ENCODE measurements at places on chromosomes 2 and 18.

- no peak for DNase-seq
Observed at GRCh38 chr2:20171445-20171977, 53.4 kb downstream of the SDC1 start.

GRCh38 chr2:102130647-102130991 is 11.9 kb upstream of the IL1R1 start:
- no peak for DNase-seq

- DNase-seq: no peak
Observed at GRCh38 chr2:68027959-68028358, 34.8 kb downstream of the C1D start.

GRCh38 chr2:170176212-170176611 is 1.7 kb upstream of the MYO3B start:
- DNase-seq: no peak

GRCh38 chr2:33059471-33060156 is 112.9 kb downstream of the LTBP1 start:
- DNase-seq: no peak

GRCh38 chr2:7358865-7359447 is 441.7 kb downstream of the RNF144A start:
- DNase-seq: no peak

DNA sequence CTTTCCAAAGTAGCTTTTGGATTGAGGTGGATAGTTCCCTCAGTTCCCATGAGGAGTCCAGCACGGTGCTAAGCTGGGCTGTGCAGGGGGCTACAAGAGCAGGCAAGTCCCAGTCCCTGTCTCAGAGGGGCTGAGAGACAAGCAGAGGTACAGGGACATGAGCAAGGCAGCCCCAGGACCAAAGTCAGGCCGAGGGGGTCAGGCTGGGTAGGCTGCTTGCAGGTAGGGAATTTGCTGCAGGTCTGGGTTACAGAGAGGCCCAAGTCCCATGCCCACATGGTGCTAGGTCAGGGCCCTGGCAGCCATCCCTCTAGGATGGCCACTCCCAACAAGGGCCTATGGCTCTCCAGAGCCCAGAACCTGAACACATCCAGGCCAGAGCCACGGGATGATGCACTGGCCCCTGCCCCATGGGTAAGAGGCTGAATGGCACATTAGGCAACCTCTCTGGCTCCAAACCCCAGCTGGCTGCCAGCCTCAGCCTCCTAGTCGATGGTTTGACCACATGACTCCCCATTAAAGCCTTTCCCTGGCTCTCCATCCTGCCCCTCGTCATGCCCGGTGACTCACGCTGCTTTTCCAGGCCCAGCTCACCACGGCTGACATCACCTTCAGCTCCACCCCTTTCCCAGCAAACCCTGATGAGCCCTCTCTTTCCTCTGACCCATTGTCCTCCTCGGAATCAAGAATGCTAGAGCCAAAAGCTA is 83.7 kb downstream of the SDC1 start:
- DNase-seq: peak; percentile 51

DNA sequence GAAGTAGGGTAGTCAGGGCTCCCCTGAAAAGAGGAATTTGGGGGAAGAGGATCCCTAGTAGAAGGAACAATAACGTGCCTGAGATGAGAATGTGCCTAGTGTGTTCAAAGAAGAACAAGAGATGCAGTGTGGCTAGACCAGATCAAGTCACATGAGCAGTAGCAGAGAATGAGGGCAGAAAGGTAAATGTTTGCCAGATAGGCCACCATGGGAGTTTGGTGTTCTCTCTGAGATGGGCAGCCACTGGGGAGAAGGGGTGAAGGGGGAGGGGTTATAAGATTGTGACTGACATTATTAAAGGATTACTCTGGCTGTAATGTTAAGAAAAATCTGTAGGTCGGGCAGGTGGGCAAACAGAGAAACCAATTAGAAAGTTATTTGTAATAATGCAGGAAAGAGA is 166.0 kb downstream of the LCLAT1 start:
- no peak for DNase-seq

GRCh38 chr2:28591711-28592335 is 96.0 kb downstream of the PLB1 start:
- no peak for DNase-seq

- DNase-seq: no peak
Observed at GRCh38 chr18:44844486-44844885, 163.8 kb downstream of the SETBP1 start.

GRCh38 chr2:217027414-217027813 is 167.6 kb upstream of the TNP1 start:
- no peak for DNase-seq

- DNase-seq: no peak
Observed at GRCh38 chr2:24723665-24724064, 69.5 kb downstream of the PTRHD1 start.

DNA sequence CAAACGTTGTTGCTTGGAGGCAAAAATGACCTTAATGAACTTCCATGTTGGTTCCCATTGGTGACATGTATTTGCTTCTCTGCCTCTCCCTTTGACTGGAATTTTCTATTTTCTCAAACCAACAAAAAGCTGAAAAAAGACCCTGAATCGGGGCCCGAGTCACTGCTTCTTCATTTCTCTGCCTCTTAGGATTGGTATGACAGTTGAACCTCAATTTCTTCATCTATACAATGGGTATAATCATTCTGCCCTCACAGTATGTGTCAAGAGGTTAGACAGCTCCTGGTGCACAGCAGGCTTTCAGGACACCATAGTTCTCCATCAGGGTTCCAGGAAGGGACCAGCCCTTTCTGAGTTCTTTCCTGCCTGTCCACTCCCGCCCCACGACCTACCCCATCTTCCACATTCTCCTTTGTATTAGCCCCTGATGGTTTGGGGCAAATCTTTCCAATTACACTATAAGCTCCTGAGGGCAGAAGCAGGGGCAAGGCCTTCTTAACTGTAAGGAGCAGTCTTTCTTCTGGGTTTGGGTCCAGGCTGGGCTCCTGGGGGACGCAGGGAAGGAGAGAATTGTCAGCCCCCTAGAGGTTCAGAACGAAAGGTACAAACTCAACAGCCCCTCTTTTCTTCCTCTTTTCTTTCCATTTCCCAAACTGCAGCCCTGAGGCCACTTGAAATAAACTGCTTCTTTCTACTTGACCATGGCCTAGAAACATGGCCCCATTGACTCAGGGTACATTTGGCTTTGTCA is 6.3 kb upstream of the PKDCC start:
- no peak for DNase-seq

DNA sequence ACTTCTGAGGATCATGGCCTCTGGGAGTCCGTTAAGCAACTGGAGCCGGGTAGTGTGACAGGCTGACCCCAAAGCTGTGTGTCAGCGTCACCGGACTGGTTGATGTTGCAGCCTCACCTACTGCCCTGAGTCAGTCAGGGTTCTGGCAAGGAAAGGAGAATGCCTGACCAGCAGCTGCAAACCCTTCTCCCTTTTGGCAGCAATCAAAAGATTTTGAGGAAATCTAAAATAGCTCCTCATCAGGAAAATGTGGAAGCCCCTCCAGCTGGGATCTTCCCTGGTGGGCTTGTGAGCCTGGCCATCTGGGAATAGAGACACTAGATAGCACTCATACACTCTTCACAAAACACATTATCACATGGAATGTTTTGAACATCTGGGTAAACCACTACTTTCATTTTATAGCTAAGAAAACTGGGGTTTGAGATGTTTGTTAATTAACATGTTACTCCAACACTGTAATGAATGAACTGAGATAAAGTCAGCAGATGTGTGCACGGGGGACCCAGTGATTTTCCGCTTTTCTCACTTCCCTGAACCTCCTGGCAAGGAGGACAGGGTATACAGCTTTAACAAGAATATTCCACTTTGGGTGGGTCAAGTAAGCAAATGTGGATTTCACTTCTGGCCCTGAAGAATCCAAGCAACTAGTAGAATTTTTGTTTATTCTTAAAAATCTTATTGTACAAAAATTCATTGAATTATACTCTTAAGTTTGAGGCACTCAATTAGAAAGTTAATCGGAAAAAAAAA is 24.7 kb downstream of the CLUL1 start:
- no peak for DNase-seq
